NCI-H748 treated with DMSO at 0.1 percent for 48 hours (cell line): ENCODE measurements at places on chromosomes 5 and 9.

GRCh38 chr5:147436596-147436995 is 73.3 kb downstream of the DPYSL3 start:
- DNase-seq: no peak

DNA sequence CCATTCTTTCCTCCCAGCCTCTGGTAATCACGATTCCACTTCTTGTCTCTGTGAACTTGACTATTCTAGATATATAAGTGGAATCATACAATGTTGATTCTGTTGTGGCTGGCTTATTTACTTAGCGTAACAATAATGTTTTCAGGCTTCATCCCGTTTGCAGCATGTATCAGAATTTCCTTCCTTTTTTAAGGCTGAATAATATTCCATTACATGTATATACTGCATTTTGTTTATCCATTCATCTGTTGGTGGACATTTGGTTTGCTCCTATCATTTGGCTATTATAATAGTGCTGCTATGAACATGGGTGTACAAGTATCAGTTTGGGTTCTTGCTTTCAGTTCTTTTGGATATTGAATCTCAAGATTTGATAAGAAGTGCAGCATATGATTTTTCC is 239.7 kb upstream of the ZNF608 start:
- no peak for DNase-seq

DNA sequence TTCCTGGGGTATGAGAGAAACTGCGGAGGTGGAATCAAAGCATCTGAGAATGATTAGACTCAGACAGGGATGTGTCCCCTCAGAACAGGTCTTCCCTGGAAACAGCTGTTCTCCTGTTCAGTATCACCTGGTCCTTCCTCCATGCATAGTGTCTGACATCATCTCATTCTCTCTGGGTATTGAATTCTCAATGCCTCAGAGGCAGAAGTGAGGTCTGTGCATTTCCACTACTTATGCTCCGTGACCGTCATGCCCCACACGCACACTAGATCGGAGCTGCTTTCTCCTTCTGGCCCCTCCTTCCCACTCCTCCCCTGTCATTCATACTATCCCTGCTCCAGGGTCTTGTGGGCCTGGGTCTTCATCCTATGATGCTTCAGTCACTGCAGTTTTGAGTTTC is 61.4 kb upstream of the DAB2IP start:
- DNase-seq: no peak

DNA sequence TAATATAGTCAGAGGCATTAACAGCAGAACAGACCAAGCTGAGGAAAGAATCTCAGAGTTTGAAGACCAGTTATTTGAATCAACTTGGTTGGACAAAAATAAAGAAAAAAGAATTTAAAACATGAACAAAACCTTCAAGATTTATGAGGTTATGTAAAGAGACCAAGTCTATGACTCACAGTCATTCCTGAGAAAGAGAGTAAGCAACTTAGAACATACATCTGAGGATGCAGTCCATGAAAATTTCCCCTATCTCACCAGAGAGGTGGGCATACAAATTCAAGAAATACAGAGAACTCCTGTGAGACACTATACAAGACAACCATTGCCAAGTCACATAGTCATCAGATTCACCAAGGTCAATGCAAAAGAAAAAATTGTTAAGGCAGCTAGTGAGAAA is 17.4 kb upstream of the C9orf72 start:
- DNase-seq: no peak

GRCh38 chr9:73179589-73179988 is 27.9 kb downstream of the ANXA1 start:
- DNase-seq: no peak
